ENCODE measurements at places on chromosomes 1 and 21.

- DNase-seq = no peak
Observed at GRCh38 chr1:243495442-243496186, 239.8 kb downstream of the SDCCAG8 start.

DNA sequence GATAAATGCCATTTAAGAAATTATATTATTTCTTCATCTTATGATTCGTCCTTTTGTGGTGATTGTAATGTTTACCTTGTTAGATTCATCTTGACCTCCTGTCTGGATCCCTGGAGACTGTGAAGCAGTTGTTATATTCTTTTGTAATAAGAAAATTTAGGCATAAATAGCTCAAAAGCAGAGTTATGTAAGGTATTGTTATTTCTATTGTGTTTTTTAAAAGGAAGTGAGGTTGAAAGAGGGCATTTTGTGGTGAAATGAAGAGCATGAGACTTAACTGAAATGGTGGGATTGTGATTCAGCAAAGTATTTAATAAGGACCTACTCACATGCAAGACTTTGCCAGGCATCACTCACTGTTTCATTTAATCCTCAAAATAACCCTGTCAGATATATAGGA lies 104.0 kb downstream of the PDE4B start:
- no peak for DNase-seq

DNA sequence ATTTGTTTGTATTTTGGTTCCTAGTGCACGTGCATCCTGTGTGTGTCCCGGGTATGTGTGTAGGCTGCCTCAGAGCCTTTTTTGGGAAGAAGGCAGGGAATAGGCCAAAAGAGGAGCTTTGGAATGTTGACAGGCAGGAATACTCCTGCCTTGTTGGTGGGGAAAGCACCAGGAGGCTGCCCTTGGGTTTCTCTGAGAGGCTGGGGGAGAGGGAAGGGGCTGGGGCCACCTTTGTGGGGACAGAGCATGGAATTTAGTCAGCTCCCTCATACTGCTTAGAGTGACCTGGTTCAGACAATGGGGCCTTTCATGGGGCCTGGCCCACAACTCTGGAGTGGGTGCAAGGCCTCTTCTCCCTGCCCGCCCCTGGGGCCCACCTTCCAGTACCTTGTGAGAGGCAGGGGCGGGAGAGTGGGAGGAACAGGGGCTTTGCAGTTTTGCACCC lies 31.3 kb downstream of the ACOT11 start:
- DNase-seq = no peak

DNA sequence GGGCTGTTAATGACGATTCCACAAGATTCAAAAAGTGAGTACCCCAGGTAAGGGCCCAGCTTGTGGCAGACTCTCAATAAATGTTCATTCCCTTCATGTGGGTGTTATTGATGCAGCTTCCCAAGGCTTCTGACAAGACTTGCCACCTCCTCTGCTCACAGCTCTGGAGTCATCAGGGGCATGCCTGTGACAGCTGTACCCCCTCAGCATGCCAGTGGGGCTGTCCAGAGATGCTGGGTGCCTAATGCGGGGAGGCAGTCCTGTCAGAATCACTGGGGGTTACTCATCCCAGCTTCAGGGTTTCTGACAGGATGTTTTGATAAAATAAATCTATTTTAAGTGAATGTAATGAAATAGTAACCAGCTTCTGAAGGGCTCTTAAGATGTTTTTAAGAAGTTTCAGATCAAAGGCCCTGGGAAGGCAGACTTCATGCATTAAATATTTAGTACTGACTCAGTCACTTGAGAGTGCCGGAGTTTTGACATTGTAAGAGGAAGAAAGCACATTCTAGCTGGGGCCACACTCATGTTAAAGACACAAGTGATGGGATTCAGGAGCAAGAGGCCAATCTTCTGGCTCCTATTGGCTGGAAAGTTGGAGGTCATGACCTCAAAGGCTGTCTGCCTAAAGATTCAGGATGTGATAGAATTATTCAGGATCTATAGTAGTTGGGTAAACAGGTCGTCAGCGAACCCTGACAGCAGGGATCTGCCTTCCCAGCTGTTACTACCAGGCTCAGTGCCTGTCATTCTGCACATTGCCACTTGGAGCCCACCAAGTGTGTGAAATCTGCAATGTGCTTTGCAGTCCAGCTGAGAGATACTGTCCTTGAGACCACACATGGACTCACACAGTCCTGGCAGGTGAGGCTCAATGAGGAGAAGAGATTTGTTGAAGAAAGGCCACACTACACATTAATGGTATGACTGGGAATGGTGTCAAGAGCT lies 239.6 kb upstream of the BEND5 start:
- DNase-seq = no peak

DNA sequence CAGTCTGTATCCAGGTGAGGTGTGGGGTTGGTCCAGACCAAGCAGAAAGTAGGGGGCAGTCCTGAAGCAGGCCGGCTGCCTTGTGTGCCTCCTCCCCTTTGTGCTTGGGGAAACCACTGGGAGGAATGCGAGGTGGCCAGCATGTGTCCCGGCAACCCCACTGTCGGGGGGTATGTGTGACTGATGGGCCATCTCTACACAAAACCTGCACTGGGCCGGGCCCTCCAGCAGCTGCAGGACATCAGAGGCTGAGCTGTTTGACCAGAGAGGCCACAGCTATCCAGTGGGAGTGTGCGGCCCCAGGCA lies 33.3 kb downstream of the TMEM51 start:
- no peak for DNase-seq

DNA sequence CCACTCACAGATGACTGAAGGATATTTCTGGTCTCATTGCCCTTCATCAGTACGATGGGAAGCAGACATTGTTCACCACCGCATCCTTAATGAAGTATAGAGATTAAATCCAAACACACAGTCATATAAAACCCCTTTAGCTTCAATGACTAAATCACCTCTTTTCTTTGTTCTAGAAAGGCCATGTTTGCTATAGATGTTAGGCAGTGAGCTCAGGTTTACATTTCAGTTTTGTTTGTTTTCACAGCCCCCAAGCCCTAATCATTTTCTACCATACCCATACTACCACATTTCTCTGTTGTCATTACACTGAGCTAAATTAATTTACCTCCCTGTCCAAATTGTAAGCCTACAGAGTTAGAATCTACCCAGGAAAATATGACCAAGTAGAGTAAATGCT lies 385.1 kb downstream of the NTNG1 start:
- no peak for DNase-seq

GRCh38 chr1:94004924-94005323 lies 95.7 kb upstream of the GCLM start:
- DNase-seq = no peak

- no peak for DNase-seq
Observed at GRCh38 chr1:57369889-57370288, 54.0 kb downstream of the DAB1 start.

GRCh38 chr1:81305997-81306452 lies 494.7 kb upstream of the ADGRL2 start:
- DNase-seq = no peak

Measured in activated CD4-positive, alpha-beta T cell treated with anti-CD3 and anti-CD28 coated beads, Interleukin-2, amount 10 ng/mL, durations not matched to agents 24 days and 14 days (primary cell).